M059J (cell line): ENCODE measurements at places on chromosomes 3 and 15. TPM values are rescaled to one million over a fixed set of nuclear protein-coding genes. Genes with fewer than 3 reads are reported as not detected.
A peak's percentile ranks its signal among the peaks of the same experiment; 100 is the strongest.

DNA sequence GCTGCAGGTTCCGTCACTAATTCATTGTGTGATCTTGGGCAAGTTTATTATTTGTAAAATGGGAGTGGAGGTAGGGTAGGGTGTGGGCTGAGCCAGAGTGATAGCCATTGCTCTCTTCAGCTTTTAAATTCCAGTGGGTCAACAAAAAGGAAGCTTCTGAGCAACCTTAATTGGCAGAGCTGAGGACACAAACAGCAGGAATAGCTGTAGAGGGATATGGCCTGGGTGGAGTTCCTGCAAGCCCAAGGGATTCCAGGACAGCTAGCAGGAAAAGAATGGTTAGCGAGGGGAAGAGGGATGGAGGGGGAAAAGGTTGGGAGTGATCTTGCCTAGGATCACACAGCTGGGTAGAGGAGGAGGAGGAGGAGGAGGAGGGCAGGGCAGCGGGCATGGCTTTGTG, 11.4 kb downstream of the CCK start:
- DNase-seq: no peak

DNA sequence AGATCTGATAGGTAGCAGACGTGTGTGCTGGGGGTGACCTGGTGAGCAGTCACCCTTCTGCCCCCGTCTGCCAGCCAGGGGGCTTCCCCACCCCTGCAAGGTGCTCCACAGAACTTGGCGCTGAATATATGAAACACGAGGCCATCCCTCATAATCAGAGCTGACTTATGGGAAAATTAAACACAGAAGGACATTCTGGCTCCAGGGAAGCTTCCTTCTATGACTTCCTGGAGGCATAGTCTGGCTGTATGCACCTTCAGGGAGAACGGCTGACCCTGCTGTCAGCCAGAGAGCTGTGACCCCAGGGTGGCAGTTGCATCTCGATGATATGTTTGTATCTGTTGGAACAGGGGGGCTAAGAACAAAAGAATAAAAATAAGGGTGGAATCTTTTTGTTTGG, 26.6 kb upstream of the MRPS22 start:
- no peak for DNase-seq

- DNase-seq: peak; percentile 98
These were observed 27.0 kb downstream of the NDUFB4 start for GRCh38 chr3:120622870-120623726.

GRCh38 chr3:37668431-37668817, 193.3 kb upstream of the CTDSPL start:
- no peak for DNase-seq

DNA sequence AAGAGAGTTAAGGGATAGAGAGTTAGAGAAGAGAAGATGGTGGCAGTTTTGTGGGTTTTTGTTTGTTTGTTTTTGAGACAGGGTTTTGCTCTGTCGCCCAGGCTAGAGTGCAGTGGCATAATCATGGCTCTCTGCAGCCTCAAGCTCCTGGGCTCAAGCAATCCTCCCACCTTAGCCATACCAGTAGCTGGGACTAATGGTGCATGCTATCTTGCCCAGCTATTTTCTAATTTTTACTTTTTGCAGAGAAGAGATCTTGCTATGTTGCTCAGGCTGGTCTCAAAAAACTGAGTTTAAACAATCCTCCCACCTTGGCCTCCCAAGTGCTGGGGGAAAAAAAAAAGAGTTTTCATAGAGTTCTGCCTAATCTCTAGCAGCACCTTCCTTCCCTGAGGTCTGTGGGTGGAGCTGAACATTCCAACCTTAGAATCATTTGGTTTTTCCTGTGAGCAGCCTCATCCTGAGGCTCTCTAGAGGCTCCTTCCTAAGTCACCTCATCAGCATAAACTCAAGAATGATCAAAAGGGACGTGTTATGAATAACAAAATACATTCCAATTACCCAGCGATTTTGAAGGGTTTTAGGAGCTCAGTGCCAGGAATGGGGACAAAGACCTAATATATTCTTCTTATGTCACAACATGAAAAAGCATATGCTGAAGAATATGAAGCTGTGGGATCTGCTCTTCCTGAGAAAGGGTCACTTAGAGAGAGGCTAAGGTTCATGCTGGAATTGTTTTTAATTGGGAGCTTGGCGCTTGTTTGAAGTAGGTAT, 180.6 kb downstream of the LSAMP start:
- DNase-seq: no peak

Gene SEMA3G
- 0.07 TPM in 1 of 2 replicates, not detected in the other for total RNA-seq

- peak; percentile 58 for DNase-seq
These were observed 491.8 kb downstream of the SQOR start for GRCh38 chr15:46126581-46126980.

Gene PDE8A
- 25.7 and 31.0 TPM in 2 replicates for total RNA-seq

Gene GMPPB
- total RNA-seq: 20.4 and 39.4 TPM in 2 replicates

Gene C2CD4A
- total RNA-seq: 0.05 TPM in 1 of 2 replicates, not detected in the other

DNA sequence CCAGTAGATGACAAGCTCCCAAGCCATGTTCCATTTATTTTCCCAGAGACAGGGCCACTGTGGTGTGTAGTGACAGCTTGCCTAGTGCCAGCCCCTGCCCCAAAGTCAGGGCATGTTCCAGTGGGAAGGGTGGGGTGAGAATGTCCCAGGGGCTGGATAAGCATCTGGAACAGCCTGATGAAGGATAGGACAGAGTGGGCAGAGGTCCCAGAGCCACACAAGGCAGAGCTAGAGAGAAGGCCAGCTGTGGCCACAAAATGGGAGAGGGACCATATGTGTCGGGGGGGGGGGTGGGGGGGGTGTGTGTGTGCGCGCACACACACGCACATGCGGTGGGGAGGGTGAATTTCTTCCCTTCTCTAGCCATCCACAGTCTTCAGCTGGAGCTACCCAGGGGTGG, 27.0 kb upstream of the TSPAN3 start:
- no peak for DNase-seq

DNA sequence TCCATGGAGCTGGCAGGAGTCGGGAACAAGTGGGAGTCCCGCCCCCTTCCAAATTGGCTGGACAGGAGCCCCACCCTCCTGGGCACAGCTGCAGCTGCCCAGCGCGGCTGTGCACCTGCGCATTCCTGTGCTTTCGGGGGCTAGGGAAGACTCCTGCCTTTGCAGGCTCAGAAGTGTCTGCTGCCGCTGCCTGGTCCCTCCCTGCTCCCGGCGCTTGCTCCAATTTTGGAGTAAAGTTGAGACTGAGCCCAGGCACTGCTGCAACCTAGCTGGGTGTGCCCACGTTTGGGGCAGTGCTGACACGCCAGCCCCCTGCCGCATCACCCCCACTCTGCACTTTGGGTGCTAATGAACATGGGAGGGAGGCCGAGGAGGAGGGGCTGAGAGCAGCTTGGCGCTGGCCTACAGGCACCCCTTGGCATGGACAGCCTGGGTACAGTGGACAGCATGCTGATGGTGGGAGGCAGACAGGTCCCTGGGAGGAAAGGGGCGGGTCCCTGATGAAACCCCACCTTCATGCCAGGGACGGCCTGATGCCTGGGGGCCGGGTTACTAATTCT, 399.2 kb upstream of the CNTN4 start:
- DNase-seq: no peak

DNA sequence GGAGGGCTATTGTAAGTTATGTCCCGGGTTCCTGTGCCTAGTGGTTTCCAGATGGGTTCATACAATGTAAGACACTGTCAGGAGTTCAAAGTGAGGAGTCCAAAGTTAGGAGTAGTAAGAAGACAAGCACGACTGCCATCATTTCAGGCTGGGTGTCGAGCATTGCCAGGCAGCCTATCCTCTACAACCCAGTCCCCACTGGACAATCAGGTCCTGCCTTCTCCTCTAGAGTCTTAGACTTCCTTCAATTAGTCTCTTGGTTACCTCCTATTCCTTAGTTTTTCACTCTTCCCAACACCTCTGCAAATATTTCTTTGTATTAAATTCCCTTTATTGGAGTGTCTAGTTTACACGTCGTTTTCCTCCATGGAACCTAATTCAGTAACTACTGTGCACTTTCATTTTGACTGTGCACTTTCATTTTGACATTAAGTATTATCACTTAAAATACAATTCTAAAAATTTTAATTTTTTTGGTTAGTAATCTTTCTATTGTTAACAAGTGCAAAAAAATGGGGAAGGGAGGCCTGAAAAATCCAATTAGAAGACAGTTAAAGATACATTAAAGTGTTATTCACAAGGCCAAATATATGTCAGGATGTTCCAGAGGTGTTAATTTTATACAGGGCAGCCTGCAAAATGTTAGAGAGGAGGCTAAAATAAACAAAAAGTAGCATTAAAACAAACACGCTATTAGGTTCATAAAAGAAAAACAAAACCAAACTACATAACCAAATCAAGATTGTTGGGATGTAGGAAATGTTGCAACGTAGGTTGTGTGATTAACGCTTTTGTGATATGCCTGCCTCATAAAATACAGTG, 155.3 kb downstream of the TBL1XR1 start:
- no peak for DNase-seq

Gene TRIM59
- total RNA-seq: 17.4 and 17.8 TPM in 2 replicates

DNA sequence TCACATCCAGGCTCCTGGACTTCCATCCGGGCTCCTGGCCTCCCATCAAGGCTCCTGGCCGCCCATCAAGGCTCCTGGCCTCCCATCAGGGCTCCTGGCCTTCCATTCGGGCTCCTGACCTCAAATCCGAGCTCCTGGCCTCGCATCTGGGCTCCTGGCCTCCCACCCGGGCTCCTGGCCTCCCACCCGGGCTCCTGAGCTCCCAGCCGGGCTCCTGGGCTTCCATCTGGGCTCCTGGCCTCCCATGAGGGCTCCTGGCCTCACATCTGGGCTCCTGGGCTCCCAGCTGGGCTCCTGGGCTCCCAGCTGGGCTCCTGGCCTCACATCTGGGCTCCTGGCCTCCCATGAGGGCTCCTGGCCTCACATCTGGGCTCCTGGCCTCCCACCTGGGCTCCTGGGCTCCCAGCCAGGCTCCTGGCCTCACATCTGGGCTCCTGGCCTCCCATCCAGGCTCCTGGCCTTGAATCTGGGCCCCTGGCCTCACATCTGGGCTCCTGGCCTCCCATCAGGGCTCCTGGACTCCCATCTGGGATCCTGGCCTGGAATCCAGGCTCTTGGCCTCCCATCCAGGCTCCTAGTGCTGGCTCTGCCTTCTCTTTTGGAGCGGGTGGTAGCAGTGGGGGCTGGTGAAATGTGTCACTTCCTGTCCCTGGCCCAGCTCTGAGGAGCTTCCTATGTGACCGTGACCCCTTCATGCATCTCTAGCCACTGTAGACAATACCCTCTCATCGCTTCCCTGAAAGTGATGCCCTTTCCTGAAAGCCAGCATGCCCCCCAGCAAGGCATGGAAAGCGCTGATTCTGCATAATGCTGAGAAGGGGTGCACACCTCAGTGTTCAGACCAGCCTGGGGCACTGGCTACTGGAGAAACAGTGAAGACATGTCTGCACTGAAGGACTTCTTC, 62.7 kb upstream of the BLM start:
- peak; percentile 41 for DNase-seq

GRCh38 chr3:185693985-185694653, 108.0 kb downstream of the SENP2 start:
- peak; percentile 63 for DNase-seq

DNA sequence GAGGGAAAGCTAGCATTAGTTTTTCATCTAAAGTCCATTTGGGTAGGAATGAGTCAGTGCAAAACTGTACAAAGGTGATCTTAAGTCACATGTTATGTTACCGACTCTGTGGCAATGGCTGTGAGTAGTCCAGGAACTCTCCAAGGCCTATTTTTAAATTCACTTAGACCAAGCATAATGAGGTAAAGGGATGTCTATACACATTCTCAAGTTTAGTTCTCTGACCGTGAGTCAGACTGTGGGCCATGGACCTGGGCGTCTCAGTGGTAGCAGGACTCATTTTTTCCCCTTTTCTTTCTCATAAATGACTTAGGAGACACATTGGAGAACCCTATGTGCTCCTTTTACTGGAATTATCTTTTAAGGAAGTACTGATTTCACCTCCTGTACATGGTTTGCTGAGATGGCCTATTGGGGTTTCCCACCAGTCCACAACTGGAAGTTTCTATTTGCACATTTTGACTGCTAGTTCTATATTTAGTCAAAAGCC, 488.7 kb upstream of the TPRG1 start:
- DNase-seq: peak; percentile 99

GRCh38 chr15:60745469-60746061, 266.6 kb upstream of the ICE2 start:
- no peak for DNase-seq

Gene PLOD2
- 240 and 344 TPM in 2 replicates for total RNA-seq

Gene SKOR1
- 0.12 and 0.17 TPM in 2 replicates for total RNA-seq

DNA sequence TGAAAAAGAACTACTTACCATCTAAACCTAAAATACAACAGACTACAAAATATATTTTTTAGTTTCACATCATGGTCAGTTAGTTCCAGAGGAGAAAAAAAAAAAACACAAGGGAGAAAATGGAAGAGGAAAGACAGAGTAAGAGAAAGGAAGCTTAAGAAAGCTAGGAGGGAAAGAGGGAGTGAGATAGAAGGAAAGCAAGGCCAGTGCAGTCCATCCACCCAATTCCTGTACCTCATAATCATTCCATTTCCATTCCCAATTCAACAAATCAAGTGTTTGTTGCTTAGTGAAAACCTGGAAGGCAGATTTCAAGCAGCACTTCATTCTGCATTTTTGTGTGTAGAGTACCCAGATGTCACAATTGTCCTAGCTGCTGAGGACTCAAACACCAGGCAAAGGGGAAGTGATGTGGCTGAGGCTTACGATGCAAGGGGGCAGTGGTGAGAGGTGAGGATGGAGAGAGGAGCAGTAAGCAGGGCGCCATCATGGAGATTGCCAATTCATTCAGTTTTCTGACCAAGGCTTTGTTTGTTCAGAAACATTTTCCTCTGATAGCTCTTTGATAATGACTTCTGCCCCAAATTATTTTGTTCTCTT, 83.6 kb upstream of the GSK3B start:
- peak; percentile 83 for DNase-seq

Gene RGMA
- not detected in 2 replicates for total RNA-seq

GRCh38 chr3:40780291-40780924, 255.6 kb downstream of the ZNF621 start:
- DNase-seq: peak; percentile 57

GRCh38 chr3:56868706-56869105, 67.0 kb upstream of the ARHGEF3 start:
- DNase-seq: no peak

Gene PPIB
- total RNA-seq: 814 and 1,026 TPM in 2 replicates

DNA sequence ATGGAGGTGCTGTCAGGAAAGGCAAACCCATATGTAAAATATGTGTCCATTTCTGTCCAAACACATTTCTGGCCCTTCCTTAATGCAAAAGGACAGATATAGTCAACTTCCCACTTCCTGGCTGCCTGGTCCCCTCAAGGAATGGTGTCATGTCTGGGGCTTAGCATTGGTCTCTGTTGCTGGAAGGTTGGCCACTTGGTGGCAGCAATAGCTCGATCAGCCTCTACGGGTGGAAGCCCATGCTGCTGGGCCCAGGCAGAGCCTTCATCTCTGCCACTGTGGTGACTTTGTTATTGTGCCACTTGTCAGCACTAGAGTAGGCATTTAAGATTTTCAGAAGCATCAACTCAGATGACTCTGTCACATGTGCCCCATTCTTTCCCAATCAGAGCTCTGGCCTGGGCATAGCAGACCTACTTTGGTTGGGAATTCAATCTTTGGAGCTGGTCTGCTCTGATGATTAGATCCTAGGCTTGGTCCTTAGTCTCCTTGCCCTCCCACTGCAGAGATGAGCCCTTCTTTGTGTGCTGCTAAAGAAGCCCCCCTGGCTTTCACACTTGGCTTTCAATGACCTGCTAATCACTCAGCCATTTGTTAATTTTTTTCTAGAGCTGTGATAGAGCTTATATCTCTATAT, 51.0 kb upstream of the SPSB4 start:
- DNase-seq: peak; percentile 62

GRCh38 chr3:167882057-167882667, 146.6 kb downstream of the SERPINI1 start:
- DNase-seq: peak; percentile 55

Gene VGLL3
- 13.9 and 17.5 TPM in 2 replicates for total RNA-seq

Gene ROBO2
- total RNA-seq: not detected in 2 replicates

- DNase-seq: no peak
These were observed 1036.5 kb downstream of the SQOR start for GRCh38 chr15:46671336-46671735.

GRCh38 chr3:147843331-147843730, 434.2 kb downstream of the ZIC1 start:
- peak; percentile 5 for DNase-seq
